Endothelial cell of umbilical vein (primary cell): ENCODE measurements at places on chromosomes 4 and X. TPM values are rescaled to one million over a fixed set of nuclear protein-coding genes. Genes with fewer than 3 reads are reported as not detected.

The PPP1R2C gene
- total RNA-seq: not detected in 2 replicates

The TMEM33 gene
- 58.5 and 60.1 TPM in 2 replicates for total RNA-seq

The FRAS1 gene
- 3.4 and 3.6 TPM in 2 replicates for total RNA-seq

The GPR143 gene
- 9.3 and 9.7 TPM in 2 replicates for total RNA-seq

The RTL3 gene
- not detected in 2 replicates for total RNA-seq

The PWWP3B gene
- total RNA-seq: not detected in 2 replicates

The CFAP47 gene
- total RNA-seq: not detected in 2 replicates

DNA sequence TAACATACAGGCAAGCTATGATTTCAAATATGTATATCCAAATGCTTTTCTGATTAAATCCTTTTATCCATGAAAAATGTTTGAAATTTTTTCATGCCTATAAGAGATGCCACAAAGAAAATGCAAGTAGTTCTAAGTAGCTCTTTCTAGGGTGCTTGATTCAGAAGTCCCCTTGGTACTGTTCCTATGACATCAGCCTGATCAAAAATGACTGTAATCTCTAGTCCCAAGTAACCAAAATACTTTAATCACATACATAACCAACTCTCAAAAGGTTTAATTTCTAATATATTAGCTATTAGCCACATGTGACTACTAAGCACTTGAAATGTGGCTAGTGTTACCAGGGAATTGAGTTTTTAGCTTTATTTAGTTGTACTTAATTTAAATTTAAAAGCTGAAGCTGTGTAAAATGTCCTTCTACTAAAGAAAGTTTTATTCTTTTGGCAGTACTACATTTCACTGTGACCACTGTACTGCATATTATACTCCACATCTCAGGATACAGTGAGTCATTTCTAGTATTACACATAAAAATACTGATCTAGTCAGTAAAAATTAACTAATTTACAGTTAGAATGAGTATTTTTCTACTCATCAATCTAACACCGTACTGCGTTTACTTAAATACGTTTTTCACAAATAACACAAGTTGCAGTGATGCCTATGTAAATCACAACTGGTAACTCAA, 33.9 kb downstream of the FBXW7 start:
- H3K4me1 ChIP-seq: peaks cover 6% of the 10 kb centered on the region
- no peaks in the 10 kb centered on the region for H3K27me3 ChIP-seq
- H3K4me3 ChIP-seq: no peak overlapping the region
- no peak for DNase-seq
- no peaks in the 10 kb centered on the region for H3K36me3 ChIP-seq
- no peak overlapping the region for H3K27ac ChIP-seq

- no peaks in the 10 kb centered on the region for H3K27me3 ChIP-seq
- DNase-seq: no peak
- no peaks in the 10 kb centered on the region for H3K36me3 ChIP-seq
- no peak overlapping the region for H3K27ac ChIP-seq
- H3K4me3 ChIP-seq: no peak overlapping the region
- H3K4me1 ChIP-seq: peaks cover 29% of the 10 kb centered on the region
Observed at GRCh38 chr4:156974264-156974663, 2.7 kb upstream of the PDGFC start.

DNA sequence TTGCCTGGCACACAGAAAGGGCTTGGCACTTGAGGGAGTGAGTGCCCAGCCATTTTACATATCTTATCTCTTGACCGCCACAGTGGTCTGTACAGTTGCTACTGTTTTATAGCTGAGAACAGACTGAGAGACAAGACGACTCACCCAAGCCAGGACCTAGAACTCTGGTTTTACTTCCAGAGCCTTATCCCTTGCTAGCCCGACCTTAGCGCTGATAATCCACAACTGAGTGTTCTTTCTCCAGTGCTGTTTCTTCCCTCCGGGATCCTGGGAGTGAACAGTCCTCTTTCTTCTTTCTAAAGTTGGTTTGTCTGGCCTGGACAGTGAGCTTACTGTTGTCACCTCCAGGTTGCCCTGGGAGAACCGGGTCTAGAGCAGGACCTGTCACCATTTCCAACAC, 52.5 kb upstream of the TADA2B start:
- no peak for DNase-seq
- H3K4me1 ChIP-seq: peaks cover 33% of the 10 kb centered on the region
- no peaks in the 10 kb centered on the region for H3K36me3 ChIP-seq

- no peaks in the 10 kb centered on the region for H3K4me1 ChIP-seq
- H3K27me3 ChIP-seq: no peaks in the 10 kb centered on the region
- DNase-seq: no peak
- H3K27ac ChIP-seq: no peak overlapping the region
- no peak overlapping the region for H3K4me3 ChIP-seq
Observed at GRCh38 chr4:130068072-130068471, 972.1 kb downstream of the C4orf33 start.

- H3K36me3 ChIP-seq: no peaks in the 10 kb centered on the region
- H3K27me3 ChIP-seq: no peaks in the 10 kb centered on the region
- DNase-seq: peak; percentile 42
Observed at GRCh38 chrX:24148535-24149350, 786 bp upstream of the ZFX start.

- peaks cover 17% of the 10 kb centered on the region for H3K36me3 ChIP-seq
- no peaks in the 10 kb centered on the region for H3K27me3 ChIP-seq
- no peak overlapping the region for H3K27ac ChIP-seq
- no peak overlapping the region for H3K4me3 ChIP-seq
- peaks cover 5% of the 10 kb centered on the region for H3K4me1 ChIP-seq
Observed at GRCh38 chr4:13615161-13615560, 12.4 kb downstream of the BOD1L1 start.

DNA sequence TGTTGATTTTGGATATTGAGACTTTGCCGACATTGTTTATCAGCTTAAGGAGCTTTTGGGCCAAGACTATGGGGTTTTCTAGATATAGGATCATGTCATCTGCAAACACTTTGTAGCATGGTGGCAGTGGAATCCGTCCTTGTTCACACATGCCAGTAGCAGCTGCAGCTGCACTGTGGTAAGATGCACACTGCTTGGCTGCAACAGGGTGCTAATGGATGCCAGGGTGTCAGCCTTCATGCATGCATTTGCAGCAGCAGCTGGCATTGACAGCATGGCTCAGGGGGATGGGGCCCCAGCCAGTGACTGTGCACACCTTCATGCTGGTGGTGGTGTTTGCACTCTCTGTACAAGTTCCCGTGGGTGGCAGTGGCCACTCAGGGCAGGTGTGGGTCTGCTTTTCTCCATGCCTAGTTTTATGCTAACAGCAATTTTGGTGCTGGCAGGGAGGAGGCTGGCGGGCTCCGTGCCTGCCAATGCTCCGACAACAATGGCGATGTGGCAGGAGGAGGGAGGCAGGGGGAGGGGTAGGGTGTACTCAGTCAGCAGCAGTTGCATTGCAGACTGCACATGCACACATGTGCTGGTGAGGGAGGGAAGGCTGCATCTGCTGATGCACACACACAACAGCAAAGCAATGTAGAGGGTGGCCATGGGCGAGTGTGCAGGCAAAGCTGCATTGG, 37.5 kb downstream of the BEX3 start:
- no peak overlapping the region for H3K27ac ChIP-seq
- no peak overlapping the region for H3K4me3 ChIP-seq
- no peaks in the 10 kb centered on the region for H3K27me3 ChIP-seq
- H3K4me1 ChIP-seq: peaks cover 2% of the 10 kb centered on the region
- no peaks in the 10 kb centered on the region for H3K36me3 ChIP-seq
- no peak for DNase-seq

DNA sequence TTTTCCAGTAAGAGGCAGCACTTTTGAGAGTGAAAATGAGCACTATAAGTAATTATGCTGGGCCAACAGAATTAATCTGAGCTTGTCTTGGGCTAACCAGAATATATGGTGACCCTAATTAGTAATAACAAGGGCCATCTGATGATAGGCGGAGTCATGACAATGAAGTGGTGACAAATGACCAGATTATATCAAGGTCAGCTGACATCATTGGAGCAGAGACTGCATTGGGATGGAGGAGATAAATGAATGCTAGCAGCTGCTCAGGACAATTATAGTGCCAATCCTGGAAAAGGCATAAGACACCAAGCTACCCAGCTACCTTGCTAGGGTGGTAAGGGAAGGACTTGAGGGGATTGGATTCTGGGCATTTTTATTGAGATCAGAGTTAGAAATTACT, 1548.7 kb downstream of the RPA4 start:
- H3K4me3 ChIP-seq: no peak overlapping the region
- DNase-seq: no peak
- no peaks in the 10 kb centered on the region for H3K36me3 ChIP-seq
- H3K27me3 ChIP-seq: no peaks in the 10 kb centered on the region
- no peaks in the 10 kb centered on the region for H3K4me1 ChIP-seq

GRCh38 chrX:97564496-97564895, 680.8 kb downstream of the RPA4 start:
- no peak overlapping the region for H3K27ac ChIP-seq
- H3K4me1 ChIP-seq: peaks cover 6% of the 10 kb centered on the region
- no peaks in the 10 kb centered on the region for H3K36me3 ChIP-seq
- H3K27me3 ChIP-seq: no peaks in the 10 kb centered on the region
- no peak for DNase-seq

- H3K27ac ChIP-seq: no peak overlapping the region
- H3K27me3 ChIP-seq: no peaks in the 10 kb centered on the region
- DNase-seq: no peak
- no peak overlapping the region for H3K4me3 ChIP-seq
- no peaks in the 10 kb centered on the region for H3K36me3 ChIP-seq
Observed at GRCh38 chr4:106306561-106306960, 9.4 kb downstream of the TBCK start.

DNA sequence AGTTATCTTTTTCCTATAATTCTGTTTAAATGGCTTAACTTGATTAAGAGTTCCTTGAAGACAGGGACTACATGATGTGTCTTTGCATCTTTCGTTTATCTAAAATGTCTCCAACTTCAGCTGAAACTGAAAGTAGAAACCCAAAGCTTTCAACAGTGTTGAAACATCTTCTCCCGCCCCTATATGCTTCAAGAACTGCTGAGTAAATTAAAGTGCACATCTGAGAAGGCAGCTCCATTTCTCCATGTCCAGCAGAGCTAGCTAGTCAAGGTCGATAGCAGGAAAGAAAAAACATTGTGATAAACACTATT, 185.7 kb upstream of the TBL1X start:
- no peak for DNase-seq
- H3K27ac ChIP-seq: no peak overlapping the region
- H3K36me3 ChIP-seq: no peaks in the 10 kb centered on the region
- H3K4me3 ChIP-seq: no peak overlapping the region

- peaks cover 11% of the 10 kb centered on the region for H3K4me1 ChIP-seq
- H3K27me3 ChIP-seq: no peaks in the 10 kb centered on the region
- H3K27ac ChIP-seq: peak overlapping the region; percentile 38
- peak overlapping the region; percentile 31 for H3K4me3 ChIP-seq
- peak; percentile 89 for DNase-seq
- peaks cover 2% of the 10 kb centered on the region for H3K36me3 ChIP-seq
Observed at GRCh38 chr4:137519406-137519805, 12.9 kb downstream of the PCDH18 start.

- H3K4me3 ChIP-seq: no peak overlapping the region
- no peaks in the 10 kb centered on the region for H3K36me3 ChIP-seq
- H3K27ac ChIP-seq: no peak overlapping the region
- DNase-seq: no peak
Observed at GRCh38 chrX:3221643-3222042, 124.8 kb downstream of the MXRA5 start.

- no peaks in the 10 kb centered on the region for H3K4me1 ChIP-seq
- no peak overlapping the region for H3K4me3 ChIP-seq
- H3K27me3 ChIP-seq: no peaks in the 10 kb centered on the region
- H3K36me3 ChIP-seq: no peaks in the 10 kb centered on the region
Observed at GRCh38 chrX:111869639-111870034, 6.3 kb upstream of the TRPC5OS start.

DNA sequence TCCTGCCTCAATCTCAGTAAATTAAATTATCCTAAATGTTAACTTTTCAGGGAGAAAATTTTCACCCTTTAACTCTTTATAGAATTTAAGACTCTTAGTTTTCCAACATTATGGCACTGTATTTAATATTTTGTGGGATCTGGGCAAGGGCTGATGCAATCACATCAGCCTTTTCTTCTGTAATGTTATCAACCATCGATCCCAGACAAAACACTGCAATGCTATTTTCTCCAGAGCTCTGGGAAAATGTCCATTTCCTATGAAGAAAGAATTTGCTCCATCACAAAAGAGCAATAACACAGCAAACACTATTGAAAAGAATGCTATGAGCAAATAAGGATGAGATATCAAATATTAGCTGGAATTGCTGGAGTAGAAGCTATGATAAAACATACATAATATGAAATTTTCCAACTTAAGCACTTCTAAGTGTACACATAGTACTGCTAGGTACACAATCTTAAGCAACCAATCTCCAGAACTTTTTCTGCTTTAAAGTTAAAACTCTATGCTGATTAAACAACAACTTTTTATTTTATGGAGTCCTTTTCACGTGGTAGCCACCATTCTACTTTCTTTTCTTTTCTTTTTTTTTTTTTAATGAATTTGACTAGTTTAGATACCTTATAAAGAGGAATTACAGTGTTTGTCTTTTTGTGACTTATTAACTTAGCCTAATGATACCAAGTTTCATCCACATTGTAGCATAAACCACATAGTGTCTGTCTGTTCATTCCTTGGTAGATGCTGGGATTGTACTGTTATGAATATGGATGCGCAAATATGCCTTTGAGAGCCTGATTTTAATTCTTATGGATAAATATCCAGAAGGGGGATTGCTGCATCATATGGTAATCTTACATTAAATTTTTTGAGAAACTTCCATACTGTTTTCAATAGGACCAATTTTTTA, 43.6 kb downstream of the UGT2A3 start:
- H3K27me3 ChIP-seq: no peaks in the 10 kb centered on the region
- H3K4me3 ChIP-seq: no peak overlapping the region
- H3K4me1 ChIP-seq: no peaks in the 10 kb centered on the region
- H3K36me3 ChIP-seq: no peaks in the 10 kb centered on the region
- no peak overlapping the region for H3K27ac ChIP-seq

DNA sequence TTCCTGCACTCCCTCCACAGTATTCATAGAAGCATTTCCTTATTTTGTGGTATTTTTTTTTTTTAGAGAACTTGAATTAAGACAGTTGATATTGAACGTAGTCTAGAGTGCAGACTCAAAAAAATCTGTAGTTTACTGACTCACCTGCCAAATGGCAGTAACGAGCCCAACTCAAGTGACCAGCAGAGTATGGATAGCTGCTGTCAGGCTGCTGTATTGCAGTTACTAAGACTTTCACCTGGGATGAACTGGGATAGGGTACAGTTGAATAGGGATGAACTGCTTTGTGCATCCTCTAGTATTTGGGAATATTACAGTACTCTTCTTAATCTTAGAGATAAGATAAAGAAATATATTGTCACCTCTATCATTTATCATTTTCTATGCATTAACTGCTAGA, 7.0 kb upstream of the SLC7A11 start:
- H3K27me3 ChIP-seq: no peaks in the 10 kb centered on the region
- H3K27ac ChIP-seq: no peak overlapping the region
- H3K4me3 ChIP-seq: no peak overlapping the region
- peaks cover 6% of the 10 kb centered on the region for H3K4me1 ChIP-seq
- no peaks in the 10 kb centered on the region for H3K36me3 ChIP-seq
- DNase-seq: no peak

DNA sequence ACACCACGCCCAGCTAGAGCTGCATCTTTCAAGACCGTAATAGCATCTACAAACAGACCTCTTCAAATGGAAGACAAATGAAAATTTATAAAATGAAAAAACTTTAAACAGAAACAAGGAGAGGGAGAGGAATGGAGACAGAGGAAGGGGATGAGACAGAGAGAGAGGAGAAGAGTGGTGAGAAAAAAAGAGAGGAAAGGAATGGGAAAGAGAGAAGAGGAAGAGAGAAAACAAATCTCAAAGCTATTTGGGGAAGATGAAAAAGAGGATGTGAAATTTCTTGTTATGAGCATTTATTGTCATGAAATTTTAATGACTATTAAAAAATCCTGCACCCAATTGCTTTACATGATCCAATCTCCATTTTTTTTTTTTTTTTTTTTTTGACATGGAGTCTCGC, 726.9 kb downstream of the GRID2 start:
- H3K27ac ChIP-seq: no peak overlapping the region
- no peaks in the 10 kb centered on the region for H3K36me3 ChIP-seq
- no peak overlapping the region for H3K4me3 ChIP-seq
